SW480 (cell line): ENCODE measurements at places on chromosomes 7 and 10.

DNA sequence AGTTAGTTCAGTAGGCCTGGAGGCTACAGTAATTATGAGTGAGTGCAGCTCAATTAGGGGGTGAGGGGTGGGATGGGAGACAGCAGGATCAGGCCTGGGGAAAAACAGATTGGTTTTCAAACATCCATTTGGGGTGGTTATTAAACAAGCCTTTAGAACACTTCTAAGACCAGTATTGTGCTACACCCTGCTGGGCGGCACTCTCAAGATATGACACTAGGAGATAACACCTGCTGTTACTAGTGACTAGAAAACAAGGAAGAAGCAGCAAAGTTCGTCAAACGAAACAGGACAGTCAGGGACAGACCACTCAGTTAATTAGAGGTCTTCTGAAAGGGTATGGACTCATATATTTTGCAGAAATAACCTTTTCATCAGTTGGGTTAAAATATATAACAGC lies 353.6 kb downstream of the PTEN start:
- no peak for DNase-seq

- DNase-seq = no peak
These were observed 246.1 kb downstream of the TNS3 start for GRCh38 chr7:47335557-47336471.

- no peak for DNase-seq
These were observed 122.8 kb downstream of the ZNF365 start for GRCh38 chr10:62496925-62497324.

DNA sequence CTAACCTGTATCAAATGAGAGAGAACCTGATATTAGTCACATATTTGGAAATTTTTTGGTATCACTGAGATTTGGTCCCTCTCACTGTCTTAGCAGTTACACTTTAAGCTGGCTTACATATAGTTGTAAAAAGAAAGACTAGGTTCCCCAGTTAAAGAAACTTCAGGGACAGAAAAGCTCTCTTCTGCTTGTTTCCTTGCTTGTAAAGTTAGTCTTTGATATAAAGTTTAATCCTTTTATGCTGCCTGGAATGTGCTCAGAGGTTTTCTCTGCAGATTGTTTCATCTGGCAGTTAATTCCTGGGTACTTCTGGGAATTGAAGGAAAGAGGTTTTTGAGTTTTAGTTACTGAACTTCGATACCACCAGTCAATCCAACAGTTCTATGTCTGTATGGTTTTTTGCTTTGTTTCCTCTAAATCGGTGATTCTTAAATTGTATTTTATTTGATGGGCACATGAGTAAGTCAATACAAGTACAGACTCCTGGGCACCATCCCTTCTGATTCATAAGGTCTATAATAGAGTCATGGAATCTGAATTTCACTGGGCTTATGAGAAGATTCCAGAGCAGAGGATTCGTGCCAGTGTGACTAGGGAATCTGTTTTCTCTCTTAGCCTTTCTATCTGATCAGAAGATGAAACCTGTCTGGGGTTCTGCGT lies 1080.9 kb upstream of the C7orf33 start:
- no peak for DNase-seq

DNA sequence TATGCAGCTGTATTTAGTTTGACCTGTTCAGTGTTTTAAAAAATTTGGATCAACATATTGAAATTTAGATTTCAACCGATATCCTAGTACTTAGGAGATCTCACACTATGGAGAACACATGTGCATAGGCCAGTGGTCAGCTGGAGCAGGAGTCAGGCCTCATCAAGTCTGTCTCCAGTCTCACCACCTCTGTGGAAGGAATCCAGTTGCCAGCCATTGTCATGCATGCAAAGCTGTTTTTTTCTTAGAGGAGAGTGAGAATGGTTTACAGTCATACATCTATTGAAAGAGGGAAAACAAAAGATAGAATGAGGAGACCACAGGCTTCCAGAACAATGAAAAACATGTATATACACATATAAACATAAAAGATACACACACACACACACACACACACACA lies 7.6 kb upstream of the CLEC5A start:
- no peak for DNase-seq

GRCh38 chr7:132492823-132493445 lies 83.3 kb downstream of the PLXNA4 start:
- DNase-seq = peak; percentile 74

- DNase-seq = no peak
These were observed 79.2 kb downstream of the NUDCD3 start for GRCh38 chr7:44411306-44411705.

DNA sequence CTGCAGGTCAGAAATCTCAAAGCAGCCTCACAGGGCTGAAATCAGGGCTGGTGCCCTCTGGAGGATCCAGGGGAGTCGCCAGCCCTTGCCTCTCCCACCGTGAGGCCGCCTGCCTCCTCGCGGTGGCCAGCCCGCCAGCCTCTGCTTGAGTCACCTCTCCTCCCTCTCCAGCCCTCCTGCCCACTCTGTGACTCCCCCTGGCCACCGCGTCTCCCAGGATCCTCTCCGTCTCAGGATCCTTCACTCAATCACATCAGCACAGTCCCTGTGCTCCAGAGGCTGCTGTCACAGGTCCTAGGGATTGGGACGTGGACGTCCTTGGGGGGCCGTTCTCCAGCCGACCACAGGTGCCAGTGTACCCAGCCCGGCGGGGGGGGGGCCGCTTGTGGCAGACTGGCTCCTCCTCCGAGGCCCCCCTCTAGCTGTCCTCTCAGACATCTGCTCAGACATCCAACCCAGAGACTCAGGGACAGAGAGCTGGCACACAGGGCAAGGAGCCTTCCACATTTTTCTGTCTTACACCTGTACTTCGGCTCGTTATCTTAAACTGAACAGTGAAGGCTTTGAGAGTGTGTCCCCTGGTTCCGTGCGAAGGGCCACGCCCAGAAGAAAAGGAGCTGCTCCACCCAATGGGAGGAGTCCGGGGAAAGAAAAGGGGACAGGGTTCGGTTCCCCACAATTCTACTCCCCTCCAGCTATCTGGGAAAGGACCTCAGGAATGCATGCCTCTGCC lies 9.4 kb upstream of the PPP2R2D start:
- peak; percentile 51 for DNase-seq

- no peak for DNase-seq
These were observed 6.8 kb upstream of the TAS2R60 start for GRCh38 chr7:143436325-143436946.

GRCh38 chr10:12605580-12606405 lies 256.4 kb downstream of the CAMK1D start:
- DNase-seq = no peak

GRCh38 chr10:96152437-96152836 lies 22.3 kb downstream of the ZNF518A start:
- no peak for DNase-seq

GRCh38 chr7:102077081-102077480 lies 209.6 kb upstream of the SH2B2 start:
- no peak for DNase-seq

DNA sequence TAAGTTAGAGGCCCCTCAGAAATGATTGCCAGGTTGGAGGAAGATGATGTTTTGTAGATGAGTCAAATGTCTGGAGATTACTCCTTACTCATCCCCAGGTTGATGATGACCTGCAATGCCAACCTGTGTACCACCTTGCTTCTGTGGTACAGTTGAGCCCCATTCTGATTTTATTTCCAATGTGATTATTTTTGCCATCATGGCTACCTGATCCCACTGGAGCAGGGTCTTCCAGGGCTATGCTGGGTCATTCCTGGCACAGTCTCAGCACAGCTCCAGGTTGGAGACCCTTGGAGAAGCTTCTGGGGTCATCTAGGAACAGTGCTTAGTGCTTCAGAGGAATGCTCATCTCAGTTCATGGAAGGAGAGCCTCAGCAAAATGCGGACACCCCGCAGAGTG lies 34.3 kb downstream of the LRRC18 start:
- no peak for DNase-seq

GRCh38 chr7:135771961-135772638 lies 23.5 kb upstream of the FAM180A start:
- peak; percentile 72 for DNase-seq

DNA sequence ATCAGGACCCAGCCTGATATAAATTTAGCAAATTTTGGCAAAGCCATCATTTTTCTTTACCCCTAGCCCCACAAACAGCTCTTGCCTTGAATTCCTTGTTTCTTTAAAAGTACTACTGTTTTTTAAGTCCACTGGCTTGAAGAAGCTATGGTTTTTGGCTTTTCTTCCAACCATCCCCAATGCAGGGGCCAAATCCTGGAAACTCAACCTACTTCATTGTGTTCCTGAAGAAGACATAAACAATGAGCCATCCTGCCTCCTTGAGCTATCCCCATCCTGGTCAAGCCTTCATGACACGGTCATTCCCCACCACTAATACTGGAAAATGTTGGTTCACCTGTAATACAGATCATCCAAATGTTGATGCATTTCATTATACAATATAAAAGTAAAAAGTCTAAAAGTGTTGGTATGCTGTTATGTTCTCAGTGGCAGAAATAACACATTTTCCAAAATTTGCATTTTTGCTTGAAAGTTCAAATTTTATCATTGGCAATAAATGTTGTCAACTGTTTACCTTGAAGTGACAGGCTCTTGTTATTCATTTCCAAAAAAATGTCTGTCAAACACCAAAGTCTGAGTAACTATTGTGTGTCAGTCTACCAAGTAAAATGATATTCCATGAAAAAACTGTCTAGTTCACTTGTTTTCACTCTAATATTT lies 92.2 kb downstream of the DOCK4 start:
- no peak for DNase-seq

GRCh38 chr10:22803261-22803885 lies 89.0 kb upstream of the PIP4K2A start:
- DNase-seq = no peak

- no peak for DNase-seq
These were observed 89.5 kb downstream of the VPS41 start for GRCh38 chr7:38819463-38819862.

- DNase-seq = no peak
These were observed 3.1 kb downstream of the JCAD start for GRCh38 chr10:30056281-30056680.

- DNase-seq = no peak
These were observed 9.1 kb downstream of the PRPS1L1 start for GRCh38 chr7:18018296-18019215.

GRCh38 chr10:23174977-23175512 lies 17.1 kb upstream of the PTF1A start:
- DNase-seq = no peak

DNA sequence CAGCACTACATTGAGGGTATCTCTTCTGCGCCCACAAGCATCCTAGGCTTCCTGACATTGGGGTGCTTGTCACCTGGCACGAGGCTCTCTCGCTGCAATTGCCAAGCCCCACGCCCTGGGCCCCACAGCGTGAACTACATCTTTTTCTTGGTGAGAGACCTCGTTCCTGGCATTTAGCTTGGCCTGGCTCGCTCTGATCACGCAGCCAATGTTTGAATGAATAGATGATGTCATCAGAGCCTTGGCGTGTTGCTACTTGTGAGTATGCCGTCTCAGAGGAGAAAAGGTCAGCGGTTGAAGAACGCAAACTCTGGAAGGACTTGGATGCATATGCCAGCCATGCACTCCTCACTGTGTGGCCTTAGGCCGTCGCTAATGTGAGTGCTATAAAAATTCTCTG lies 150.2 kb upstream of the AUTS2 start:
- DNase-seq = no peak

GRCh38 chr10:24438800-24439199 lies 229.9 kb downstream of the KIAA1217 start:
- DNase-seq = no peak

DNA sequence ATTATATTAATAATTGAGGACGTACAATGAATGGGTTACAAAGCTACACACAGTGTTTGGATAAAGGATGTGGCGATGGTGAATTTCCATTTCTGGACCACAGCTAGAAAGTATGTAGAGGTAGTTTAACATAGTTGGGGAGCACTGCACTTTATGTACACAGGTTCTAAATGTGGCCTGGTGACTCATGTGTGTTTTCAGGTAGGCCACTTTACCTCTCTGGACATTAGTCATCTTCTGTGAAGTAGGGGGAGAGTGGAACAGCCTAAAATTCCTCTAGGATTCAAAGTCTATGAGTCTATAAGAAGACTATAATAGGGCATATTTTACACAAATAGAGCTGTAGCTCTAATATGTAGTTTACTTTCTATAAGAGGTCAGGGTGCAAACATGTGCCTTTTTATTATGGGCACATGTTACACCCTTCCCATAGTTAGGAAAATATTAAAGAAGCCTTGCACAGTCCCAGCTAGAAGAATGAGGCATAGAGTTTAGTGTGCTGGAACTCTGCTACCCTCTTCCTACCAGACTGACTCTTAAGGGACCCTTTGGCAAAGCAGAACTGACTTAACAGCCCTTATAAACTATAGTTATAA lies 594.9 kb downstream of the LRMDA start:
- peak; percentile 66 for DNase-seq

DNA sequence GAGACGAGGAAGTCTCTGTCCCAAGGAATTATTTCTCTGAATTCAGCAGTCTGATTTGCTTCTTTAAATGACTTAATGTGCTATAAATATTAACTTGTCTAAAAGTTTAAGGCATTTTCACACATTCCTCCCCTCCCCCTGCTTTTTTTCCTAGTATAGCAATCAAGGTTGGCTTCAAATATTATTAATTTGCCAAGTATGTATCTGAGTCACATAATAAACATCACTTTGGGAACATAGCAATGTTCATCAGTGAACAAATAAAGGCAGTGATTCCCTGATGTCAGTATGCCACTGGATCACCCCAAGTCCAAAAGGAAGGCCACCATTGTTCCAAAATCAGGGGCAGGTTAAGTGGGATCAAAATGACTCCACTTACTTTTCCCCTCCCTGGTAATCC lies 40.5 kb downstream of the PDE6C start:
- no peak for DNase-seq

- no peak for DNase-seq
These were observed 25.9 kb downstream of the DGKI start for GRCh38 chr7:137820677-137821420.

DNA sequence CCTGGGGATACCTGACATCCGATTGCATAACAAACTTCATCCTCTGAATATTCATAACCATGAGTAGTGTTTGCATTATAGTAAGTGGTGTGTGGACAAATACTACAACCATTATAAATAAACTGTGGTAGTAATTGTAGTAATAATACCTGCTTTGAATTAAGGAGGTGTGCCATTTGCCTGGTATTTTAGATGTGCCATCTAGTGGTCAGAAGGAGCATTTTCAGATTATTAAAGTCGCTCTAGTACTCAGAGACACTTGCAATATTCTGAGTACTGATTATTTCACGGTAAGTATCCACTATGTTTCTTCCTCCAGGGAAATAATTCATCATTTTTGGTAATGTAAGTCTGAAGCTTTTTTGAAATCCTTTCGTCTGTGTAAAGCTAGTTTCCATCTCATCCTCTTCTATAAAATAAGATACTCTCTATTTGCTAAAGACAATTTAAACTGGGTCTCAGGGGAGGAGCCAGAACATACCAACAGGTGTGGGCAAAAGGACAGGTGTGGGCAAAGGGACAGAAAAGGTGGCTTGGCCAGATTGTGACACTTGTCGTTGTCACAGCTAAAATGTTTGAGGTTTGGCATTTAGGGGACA lies 115.3 kb upstream of the WDR11 start:
- peak; percentile 55 for DNase-seq
